Neuronal stem cell (in vitro differentiated cells): ENCODE measurements at places on chromosomes 1 and 21.
A peak's percentile ranks its signal among the peaks of the same experiment; 100 is the strongest.

GRCh38 chr1:1672181-1672965 lies 13.6 kb upstream of the CDK11B start:
- peaks cover 53% of the 10 kb centered on the region for H3K36me3 ChIP-seq
- H3K27me3 ChIP-seq: no peaks in the 10 kb centered on the region
- H3K4me3 ChIP-seq: no peak overlapping the region
- H3K27ac ChIP-seq: no peak overlapping the region
- no peaks in the 10 kb centered on the region for H3K4me1 ChIP-seq

GRCh38 chr1:95169548-95169947 lies 52.4 kb downstream of the TLCD4 start:
- H3K27ac ChIP-seq: no peak overlapping the region
- H3K4me1 ChIP-seq: no peaks in the 10 kb centered on the region
- no peak overlapping the region for H3K4me3 ChIP-seq
- no peaks in the 10 kb centered on the region for H3K27me3 ChIP-seq
- H3K36me3 ChIP-seq: no peaks in the 10 kb centered on the region

GRCh38 chr1:94719926-94720793 lies 100.0 kb upstream of the SLC44A3 start:
- no peaks in the 10 kb centered on the region for H3K36me3 ChIP-seq
- no peak overlapping the region for H3K4me3 ChIP-seq
- peaks cover 5% of the 10 kb centered on the region for H3K4me1 ChIP-seq
- no peaks in the 10 kb centered on the region for H3K27me3 ChIP-seq
- DNase-seq: no peak

- H3K27ac ChIP-seq: no peak overlapping the region
- H3K4me1 ChIP-seq: peaks cover 3% of the 10 kb centered on the region
- DNase-seq: no peak
- no peak overlapping the region for H3K4me3 ChIP-seq
- no peaks in the 10 kb centered on the region for H3K36me3 ChIP-seq
- no peaks in the 10 kb centered on the region for H3K27me3 ChIP-seq
Observed at GRCh38 chr1:67898033-67898726, 64.9 kb upstream of the GNG12 start.

DNA sequence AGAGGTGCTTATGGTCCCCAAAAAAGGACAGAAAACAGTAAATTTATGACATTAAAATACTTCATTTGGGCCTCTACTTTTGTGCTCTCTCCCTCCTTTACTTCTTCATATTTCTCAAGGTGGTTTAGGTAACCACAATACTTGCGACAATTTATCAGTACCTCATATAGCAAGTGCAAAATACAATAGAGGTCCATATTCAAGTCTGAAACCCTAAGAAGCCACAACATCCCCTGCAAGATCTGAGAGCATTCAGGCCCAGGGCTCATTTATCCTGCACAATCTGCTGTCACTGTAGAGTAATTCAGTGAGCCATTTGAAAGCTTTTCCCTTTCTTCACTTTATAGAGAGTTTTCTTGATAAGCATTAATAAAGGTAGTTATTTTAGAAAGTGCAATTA lies 24.2 kb upstream of the ATP6V1G3 start:
- H3K36me3 ChIP-seq: no peaks in the 10 kb centered on the region
- H3K27me3 ChIP-seq: no peaks in the 10 kb centered on the region
- DNase-seq: no peak
- H3K4me3 ChIP-seq: no peak overlapping the region
- no peaks in the 10 kb centered on the region for H3K4me1 ChIP-seq

DNA sequence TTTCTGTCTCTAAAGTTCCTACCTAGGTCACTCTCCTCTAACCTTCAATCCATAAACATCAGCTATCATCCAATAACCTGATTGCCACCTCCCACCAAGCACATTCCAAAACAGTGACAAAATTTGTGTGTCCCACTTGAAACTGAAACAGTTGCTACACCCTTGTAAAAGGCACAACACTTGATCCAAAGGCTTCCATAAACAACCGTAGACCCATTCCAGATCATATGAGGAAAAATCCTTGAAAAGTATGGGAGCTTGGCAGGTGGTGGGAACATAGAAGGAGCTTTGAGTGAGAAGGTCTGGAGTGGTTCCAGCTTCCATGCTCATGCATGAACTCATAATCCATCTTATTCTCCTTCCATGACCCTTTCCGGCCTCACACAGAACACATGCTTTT lies 82.0 kb upstream of the ATP1A1 start:
- H3K4me3 ChIP-seq: no peak overlapping the region
- no peaks in the 10 kb centered on the region for H3K36me3 ChIP-seq
- DNase-seq: no peak
- H3K4me1 ChIP-seq: no peaks in the 10 kb centered on the region

GRCh38 chr1:76950306-76950705 lies 83.0 kb downstream of the ST6GALNAC5 start:
- H3K27me3 ChIP-seq: no peaks in the 10 kb centered on the region
- no peaks in the 10 kb centered on the region for H3K4me1 ChIP-seq
- H3K27ac ChIP-seq: no peak overlapping the region
- no peak overlapping the region for H3K4me3 ChIP-seq
- no peak for DNase-seq

DNA sequence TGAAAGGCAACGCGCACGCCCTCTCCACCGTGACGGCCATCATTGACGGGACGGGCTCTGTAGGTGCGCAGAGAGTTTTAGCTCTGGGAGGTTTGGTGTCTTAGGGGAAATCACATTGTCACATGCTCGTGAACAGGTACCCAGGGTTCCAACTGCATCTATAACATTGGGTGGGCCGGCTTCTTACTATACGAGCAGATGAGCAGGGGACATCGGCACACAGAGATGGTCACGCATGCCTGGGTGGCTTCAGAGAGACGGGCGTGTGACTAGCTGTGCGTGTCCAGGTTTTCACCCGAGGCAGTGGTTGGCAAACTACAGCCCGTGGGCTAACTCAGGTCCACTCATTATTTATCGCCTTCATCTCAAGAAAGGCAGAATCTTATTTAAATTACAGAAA lies 54.7 kb downstream of the SLC37A1 start:
- no peak overlapping the region for H3K4me3 ChIP-seq
- H3K27ac ChIP-seq: no peak overlapping the region
- peaks cover 16% of the 10 kb centered on the region for H3K4me1 ChIP-seq
- DNase-seq: no peak

- H3K27ac ChIP-seq: no peak overlapping the region
- H3K4me3 ChIP-seq: no peak overlapping the region
Observed at GRCh38 chr21:23111070-23111600, 2112.9 kb downstream of the NCAM2 start.

- no peaks in the 10 kb centered on the region for H3K36me3 ChIP-seq
- H3K27me3 ChIP-seq: no peaks in the 10 kb centered on the region
- no peak for DNase-seq
- H3K4me1 ChIP-seq: peaks cover 23% of the 10 kb centered on the region
- no peak overlapping the region for H3K4me3 ChIP-seq
Observed at GRCh38 chr1:67793562-67793961, 39.7 kb downstream of the GNG12 start.

DNA sequence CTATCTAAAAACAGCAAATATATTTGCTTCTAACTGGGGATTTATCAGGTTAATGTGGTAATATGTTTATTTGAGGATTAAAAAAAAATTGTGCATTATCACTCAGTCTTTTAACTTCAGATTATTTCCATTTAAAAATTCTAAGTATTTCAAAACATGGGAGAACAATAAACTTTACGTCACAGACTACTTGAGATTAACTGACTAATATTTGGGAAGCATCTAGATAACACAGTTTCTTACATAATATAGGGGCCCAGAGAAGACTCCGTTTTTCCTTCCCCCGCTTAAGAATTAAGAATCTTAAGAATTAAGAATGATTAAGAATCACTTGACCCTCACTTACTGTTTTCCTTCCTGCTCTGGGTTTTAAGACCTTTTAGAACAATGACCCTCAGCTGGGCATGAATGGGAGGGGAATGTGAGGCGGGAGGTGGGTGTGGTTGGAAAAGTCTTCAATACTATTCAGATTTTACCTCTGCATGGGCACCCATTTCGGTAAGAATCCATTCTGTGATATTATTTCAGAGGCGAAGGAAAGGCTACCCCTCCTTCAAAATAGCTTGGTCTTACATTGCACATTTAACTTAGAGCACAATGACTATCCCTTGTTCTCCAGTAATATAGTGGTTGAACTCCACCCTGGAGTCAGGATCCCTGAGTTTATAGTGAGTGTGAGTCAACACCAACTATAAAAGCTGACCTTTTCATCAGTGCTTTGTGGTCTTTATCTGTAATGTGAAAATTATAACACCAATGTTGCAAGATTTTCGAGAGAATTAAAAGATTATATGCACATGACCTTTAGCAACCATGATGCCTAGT lies 821.3 kb downstream of the USP25 start:
- no peak overlapping the region for H3K27ac ChIP-seq
- H3K4me1 ChIP-seq: peaks cover 5% of the 10 kb centered on the region
- DNase-seq: no peak
- H3K4me3 ChIP-seq: no peak overlapping the region
- peaks cover 6% of the 10 kb centered on the region for H3K36me3 ChIP-seq

DNA sequence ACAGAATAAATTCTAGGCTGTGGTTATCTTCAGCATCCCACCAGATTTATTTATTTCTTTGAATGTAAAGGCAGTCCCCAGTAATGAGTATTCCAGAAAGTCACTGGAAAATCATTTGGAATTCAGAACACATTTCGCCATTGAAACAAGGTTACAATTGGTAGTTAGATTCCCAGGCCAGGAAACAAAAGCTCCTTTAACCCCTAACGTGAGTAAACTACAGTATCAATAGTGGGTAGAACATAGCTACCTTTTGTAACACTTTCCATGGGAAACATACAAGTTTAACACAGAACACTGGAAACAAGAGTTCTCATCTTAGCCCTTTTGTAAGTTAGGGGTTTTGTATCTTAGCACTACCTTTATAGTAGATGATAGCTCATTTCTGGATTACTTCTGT lies 53.4 kb upstream of the BMP8A start:
- H3K4me1 ChIP-seq: no peaks in the 10 kb centered on the region
- no peak overlapping the region for H3K27ac ChIP-seq
- H3K36me3 ChIP-seq: peaks cover 99% of the 10 kb centered on the region
- no peak overlapping the region for H3K4me3 ChIP-seq

DNA sequence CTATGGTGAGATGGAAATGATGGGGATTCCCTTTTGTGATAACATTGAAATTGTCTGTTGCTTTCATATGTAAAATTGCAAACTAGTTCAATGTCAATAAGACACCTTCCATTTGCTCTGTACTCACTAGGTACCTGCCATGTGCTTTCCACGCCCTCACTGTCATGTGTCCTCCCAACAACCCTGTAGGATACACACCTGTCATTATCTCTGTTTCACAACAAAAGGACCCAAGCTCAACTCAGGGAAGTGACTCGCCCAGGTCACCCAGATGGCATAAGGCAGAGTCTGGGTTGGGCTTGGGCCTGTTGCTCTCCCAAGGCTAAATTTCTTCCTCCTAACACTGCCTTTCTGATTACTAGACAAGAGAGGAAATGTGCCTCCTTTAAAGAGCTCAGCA lies 45.3 kb upstream of the MCOLN3 start:
- H3K4me3 ChIP-seq: no peak overlapping the region
- H3K27me3 ChIP-seq: no peaks in the 10 kb centered on the region
- no peak for DNase-seq
- H3K27ac ChIP-seq: no peak overlapping the region
- H3K4me1 ChIP-seq: no peaks in the 10 kb centered on the region

GRCh38 chr1:205309741-205310140 lies 11.8 kb downstream of the NUAK2 start:
- no peak for DNase-seq
- H3K4me3 ChIP-seq: no peak overlapping the region
- H3K27me3 ChIP-seq: no peaks in the 10 kb centered on the region
- H3K36me3 ChIP-seq: peaks cover 70% of the 10 kb centered on the region
- no peak overlapping the region for H3K27ac ChIP-seq

DNA sequence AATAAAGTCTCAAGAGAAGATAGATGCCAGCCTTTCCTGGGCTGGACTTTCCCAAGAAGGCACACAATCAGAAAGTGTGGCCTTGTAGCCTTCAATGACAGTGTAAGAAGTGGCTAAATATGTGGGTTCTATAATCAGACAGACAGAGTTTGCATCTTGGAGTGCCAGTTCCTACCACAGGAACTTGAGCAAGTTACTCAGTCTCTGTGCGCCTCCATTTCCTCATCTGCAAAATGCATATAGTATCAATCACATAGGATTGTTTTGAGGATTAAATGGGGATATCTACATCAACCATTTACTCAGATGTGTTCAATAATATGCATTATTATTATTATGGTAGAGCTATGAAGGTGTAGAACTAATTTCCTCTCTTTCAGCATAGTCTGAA lies 176.8 kb upstream of the PTBP2 start:
- no peak overlapping the region for H3K4me3 ChIP-seq
- no peaks in the 10 kb centered on the region for H3K36me3 ChIP-seq
- no peak for DNase-seq
- H3K4me1 ChIP-seq: no peaks in the 10 kb centered on the region
- H3K27ac ChIP-seq: no peak overlapping the region

GRCh38 chr21:38599381-38599975 lies 101.2 kb upstream of the ERG start:
- H3K27ac ChIP-seq: no peak overlapping the region
- H3K36me3 ChIP-seq: no peaks in the 10 kb centered on the region
- H3K4me1 ChIP-seq: no peaks in the 10 kb centered on the region

- H3K4me3 ChIP-seq: no peak overlapping the region
- H3K4me1 ChIP-seq: no peaks in the 10 kb centered on the region
- DNase-seq: no peak
- no peaks in the 10 kb centered on the region for H3K36me3 ChIP-seq
Observed at GRCh38 chr1:192530254-192530653, 45.3 kb upstream of the RGS1 start.

DNA sequence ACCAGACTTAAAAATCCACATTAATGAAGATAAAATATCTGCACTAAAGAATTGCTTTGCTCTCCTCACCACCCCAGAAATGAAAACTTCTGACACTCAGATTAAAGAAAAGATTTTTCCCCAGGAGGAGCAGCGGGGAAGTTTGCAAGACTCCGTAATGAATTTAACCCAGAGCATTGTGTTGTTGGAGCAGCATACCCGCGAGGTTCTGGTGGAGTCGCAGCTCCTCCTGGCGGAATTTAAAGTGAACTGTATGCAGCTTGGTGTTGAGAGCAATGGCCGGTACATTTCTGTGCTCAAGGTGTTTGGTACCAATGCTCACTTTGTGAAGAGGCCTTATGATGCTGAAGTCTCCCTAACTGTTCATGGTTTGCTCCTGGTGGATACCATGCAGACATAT lies 46.4 kb downstream of the VPS13D start:
- no peak overlapping the region for H3K27ac ChIP-seq
- DNase-seq: peak; percentile 41
- no peak overlapping the region for H3K4me3 ChIP-seq
- H3K36me3 ChIP-seq: peaks cover 79% of the 10 kb centered on the region
- H3K4me1 ChIP-seq: no peaks in the 10 kb centered on the region
- no peaks in the 10 kb centered on the region for H3K27me3 ChIP-seq

GRCh38 chr1:39258925-39259244 lies 54.4 kb downstream of the MACF1 start:
- no peak overlapping the region for H3K4me3 ChIP-seq
- peaks cover 15% of the 10 kb centered on the region for H3K36me3 ChIP-seq
- H3K27me3 ChIP-seq: no peaks in the 10 kb centered on the region
- no peak for DNase-seq

- H3K4me1 ChIP-seq: no peaks in the 10 kb centered on the region
- DNase-seq: no peak
- no peaks in the 10 kb centered on the region for H3K27me3 ChIP-seq
- H3K4me3 ChIP-seq: no peak overlapping the region
- no peaks in the 10 kb centered on the region for H3K36me3 ChIP-seq
- H3K27ac ChIP-seq: no peak overlapping the region
Observed at GRCh38 chr1:29465755-29466154, 229.4 kb downstream of the PTPRU start.

- H3K4me3 ChIP-seq: no peak overlapping the region
- peaks cover 6% of the 10 kb centered on the region for H3K4me1 ChIP-seq
- no peak for DNase-seq
- H3K27ac ChIP-seq: no peak overlapping the region
- no peaks in the 10 kb centered on the region for H3K27me3 ChIP-seq
Observed at GRCh38 chr21:34795548-34796180, 126.9 kb downstream of the CLIC6 start.
